Retinal pigment epithelial cell (primary cell): ENCODE measurements at places on chromosomes 5 and 9.

- no peak for DNase-seq
These were observed 49.2 kb downstream of the FAM240B start for GRCh38 chr9:38670542-38671371.

DNA sequence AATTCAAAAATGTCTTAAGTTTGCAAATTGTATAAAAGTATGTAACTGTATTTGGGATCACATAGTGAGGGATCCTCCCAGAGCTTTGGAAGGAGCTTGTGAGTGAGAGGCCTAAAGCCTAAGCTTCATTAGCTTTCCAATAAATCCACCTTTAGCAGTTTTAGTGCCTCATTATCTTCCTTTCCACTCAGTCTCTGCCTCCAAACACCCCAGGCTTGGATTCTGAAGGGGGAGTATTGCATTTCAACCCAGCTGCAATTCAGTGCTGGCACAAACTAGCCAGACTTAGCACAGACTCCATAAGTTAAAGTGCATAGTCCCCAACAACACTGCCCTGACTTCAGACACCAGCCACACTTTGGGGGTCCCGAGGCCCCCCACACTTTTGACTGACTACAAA is 113.5 kb downstream of the SMARCA2 start:
- DNase-seq = no peak

GRCh38 chr9:20286969-20287368 is 335.3 kb downstream of the MLLT3 start:
- DNase-seq = no peak

- DNase-seq = no peak
These were observed 15.8 kb downstream of the MARCHF3 start for GRCh38 chr5:127014573-127014972.

DNA sequence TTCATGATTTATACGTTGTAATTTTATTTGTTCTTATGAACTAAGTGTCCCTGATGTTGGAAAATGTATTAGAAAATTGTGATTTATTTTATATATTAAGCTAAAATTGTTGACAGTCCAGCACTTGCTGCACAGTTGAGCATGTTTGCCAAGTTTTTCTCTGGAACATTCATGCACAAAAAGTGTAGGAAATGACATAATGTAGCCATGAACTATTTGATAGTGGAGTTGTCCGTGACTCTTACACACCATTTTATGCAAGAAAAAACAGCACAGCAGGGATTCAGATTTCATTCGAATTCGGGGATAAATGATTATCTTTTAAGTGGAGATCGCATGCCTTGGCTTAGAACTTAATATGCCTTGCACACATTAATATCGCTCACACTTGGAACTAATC is 708.6 kb upstream of the WWC1 start:
- no peak for DNase-seq

DNA sequence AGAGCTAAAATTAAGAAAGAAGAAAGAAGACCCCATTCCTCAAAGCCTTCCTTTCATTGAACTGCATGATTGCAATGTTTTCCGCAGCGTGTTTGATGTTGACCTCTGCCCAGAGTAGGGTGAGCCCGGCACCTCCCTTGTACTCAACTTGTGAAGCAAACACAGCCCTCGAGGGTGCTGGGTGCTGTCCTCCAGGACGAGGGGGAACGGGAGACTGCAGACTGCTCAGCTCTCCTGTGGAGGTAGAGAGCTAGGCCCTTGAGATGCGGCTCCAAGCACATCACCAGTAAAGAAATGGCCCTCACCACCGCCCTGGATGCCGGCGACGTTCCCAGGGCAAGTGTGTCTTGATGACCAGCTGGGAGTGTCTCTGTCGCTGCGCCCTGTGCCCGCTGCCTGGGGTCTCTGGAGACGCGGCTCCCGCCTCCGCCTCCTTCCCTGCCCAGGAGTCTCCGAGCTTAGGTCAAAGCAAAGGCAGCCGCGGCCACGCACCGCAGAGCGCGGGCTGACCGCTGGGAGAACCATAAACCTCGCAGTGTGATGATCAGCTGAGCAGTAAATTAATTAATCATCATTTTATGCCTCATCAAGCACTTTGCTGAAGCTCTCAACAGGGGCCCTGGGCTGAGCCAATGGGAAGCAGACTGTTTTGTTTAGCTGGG is 108.7 kb downstream of the IRX2 start:
- no peak for DNase-seq

DNA sequence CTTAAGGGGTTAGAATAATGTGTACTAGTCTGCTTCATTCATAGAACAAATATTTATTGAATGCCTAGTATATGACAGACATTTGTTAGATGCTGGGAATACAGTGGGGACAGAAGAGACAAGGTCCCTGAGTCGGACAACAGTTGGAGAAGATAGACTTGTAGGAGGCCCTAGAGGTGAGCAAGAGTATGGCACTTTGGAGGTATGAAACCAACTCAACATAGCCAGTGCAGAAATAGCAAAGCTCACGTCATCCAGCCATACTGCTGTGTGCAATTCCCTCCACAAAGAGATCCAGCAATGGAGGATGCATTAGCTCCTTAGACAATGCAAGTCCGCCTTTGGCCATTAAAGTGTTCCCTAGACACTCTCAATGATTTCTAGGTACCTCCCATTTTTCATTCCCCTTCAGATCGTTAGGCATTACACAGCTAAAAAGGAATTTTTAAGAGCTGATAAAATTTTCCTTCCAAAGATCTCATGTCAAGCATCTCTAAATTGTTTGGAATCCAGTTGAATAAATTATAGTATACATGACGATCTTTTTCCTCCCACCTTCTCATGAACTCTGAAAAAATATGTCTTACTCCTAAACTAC is 1949.6 kb upstream of the WWC1 start:
- DNase-seq = no peak

GRCh38 chr5:140040358-140040757 is 2.7 kb downstream of the NRG2 start:
- no peak for DNase-seq

DNA sequence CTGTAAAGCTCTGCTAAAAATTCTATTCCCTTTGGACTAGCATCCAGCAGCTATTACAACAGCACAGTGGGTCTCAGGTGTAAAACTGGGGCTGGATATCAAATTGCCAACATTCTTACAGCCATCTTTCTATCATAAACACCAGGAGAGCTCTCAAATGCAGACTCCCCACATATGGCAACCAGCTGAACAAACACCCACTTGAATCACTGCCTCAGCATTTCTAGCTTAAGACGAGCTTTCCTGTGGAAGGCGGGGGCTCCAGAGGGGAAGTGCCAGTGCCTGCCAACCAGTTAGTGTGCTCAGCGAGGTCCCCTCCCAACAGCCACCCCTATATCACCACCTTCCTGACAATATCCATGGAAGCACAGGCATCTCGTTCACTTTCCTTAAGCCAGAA is 62.2 kb downstream of the IPPK start:
- DNase-seq = no peak

GRCh38 chr5:76831110-76831452 is 12.3 kb downstream of the F2RL1 start:
- DNase-seq = no peak

DNA sequence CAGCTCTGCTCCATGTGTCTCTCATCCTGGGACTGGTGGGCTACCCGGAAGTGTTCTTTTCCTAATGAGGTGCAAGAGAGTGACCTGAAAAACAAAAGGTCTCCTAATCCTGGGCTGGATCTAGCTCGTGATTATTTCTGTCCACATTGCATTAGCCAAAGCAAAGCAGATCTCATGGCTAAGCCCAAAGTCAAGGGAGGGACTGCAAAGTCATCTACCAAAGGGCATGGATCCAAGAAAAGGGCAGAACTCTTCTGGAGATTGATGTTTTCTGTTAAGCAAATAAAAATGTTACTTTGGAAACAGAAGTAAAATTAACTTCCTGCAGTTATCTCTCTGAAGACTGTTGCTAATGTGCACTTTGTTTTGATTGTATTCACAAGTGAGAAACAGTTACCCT is 225.2 kb downstream of the CFAP90 start:
- DNase-seq = no peak

GRCh38 chr9:113807173-113808061 is 68.7 kb upstream of the ZNF618 start:
- DNase-seq = no peak

- no peak for DNase-seq
These were observed 79.4 kb downstream of the AMBP start for GRCh38 chr9:113998525-113999255.

GRCh38 chr5:154801083-154801482 is 45.9 kb downstream of the LARP1 start:
- DNase-seq = no peak

GRCh38 chr5:151148583-151148982 is 9.0 kb downstream of the ANXA6 start:
- no peak for DNase-seq

DNA sequence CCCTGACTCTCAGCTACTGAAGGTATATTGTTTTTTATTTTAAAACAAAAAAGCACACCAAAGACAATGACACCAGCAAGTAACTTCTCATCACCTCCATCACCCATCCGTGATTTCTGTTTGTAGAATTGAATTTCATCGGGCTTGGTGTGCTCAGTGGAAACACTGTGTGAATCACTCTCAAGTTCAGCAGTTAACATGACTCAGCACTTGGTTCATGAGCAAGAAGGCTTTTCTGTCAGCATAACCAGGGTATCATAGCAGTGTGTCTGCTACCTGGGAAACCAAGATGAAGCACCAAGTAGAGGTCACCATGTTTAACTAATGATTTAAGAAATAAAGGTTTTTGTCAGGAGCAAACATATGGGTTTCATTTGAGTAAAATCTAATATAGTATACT is 123.7 kb downstream of the INSYN2B start:
- peak; percentile 60 for DNase-seq

DNA sequence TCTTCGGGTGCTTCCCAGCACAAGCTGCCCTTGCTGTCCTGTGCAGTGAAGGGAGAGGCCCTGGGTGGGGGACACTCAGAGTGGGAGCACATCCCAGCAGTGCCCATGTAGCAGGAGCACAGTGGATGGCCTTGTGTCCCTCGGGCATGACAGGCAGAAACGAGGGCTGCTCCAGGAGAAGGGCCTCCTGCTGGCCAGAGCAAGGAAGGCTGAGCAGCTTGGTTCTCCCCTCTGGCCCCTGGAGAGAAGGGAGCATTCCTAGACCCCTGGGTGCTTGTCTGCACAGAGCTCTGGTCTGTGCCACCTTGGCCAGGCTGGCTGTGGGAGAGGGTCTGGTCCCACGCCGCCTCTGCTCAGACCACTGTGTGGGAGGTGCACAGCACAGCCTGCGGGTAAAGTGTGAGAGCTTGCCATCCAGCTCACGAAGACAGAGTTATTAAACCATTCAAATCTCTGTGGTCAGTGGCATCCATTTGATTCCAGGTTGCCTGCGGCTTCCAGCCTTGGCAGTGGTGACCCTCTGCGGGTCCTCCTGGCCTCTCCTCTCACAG is 18.3 kb downstream of the FBXW5 start:
- DNase-seq = no peak

- no peak for DNase-seq
These were observed 93.7 kb upstream of the OSMR start for GRCh38 chr5:38752012-38752536.

GRCh38 chr9:12874395-12874794 is 99.6 kb downstream of the LURAP1L start:
- DNase-seq = no peak

- no peak for DNase-seq
These were observed 53.7 kb downstream of the C5 start for GRCh38 chr9:120996409-120996808.

GRCh38 chr9:20692554-20692953 is 8.5 kb downstream of the FOCAD start:
- no peak for DNase-seq

DNA sequence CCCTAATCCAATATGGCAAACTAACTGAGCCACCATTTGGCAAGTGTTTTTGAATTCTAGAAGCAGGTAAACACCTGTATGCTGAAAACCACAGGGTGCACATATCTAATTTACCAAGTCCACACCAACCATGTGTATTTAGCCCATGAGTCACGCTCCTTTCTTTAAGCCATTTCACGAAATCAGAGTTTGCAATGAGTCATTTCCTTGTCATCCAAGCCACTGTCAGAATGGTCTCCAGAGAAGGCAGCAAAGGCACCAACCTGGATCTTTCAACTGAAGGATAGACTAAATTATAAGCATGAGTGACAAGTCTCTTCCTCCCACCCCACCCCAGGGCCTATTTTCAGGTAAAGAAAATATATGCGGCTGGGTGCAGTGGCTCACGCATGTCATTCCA is 110.0 kb downstream of the PAX5 start:
- DNase-seq = peak; percentile 69

GRCh38 chr9:76652894-76653293 is 111.3 kb upstream of the PCA3 start:
- no peak for DNase-seq

- no peak for DNase-seq
These were observed 14.1 kb downstream of the SEMA4D start for GRCh38 chr9:89483592-89484474.

- no peak for DNase-seq
These were observed 34.3 kb downstream of the MRPL36 start for GRCh38 chr5:1765141-1765879.

GRCh38 chr5:136529081-136529480 is 163.7 kb upstream of the TRPC7 start:
- no peak for DNase-seq

DNA sequence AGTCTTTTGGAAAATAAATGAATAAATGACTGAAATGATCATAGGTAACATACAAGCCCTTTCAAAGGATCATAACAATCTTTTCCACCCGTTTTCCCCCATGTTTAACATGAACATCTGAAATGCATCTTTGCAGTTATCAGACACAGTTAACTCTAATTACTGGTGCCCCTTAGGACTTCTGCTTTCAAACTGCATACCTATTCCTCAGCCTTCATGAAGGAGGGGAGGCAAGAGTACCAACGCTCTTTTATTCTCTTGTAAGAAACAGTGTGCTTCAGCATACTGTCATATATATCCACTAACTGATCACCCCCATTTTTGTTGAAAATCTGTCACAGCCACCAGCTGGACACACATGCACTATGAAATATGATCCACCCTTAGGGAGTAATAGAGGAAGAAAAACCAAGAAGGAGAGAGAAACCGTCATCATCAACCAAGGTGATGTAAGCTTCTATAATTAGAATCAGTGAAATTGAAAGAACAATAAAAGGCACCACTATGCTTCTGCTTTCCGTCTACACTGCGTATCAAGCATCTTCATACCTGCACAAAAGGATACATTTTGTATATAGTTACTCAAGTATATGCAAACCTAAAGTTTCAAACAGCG is 98.7 kb downstream of the RAPGEF6 start:
- DNase-seq = no peak

- DNase-seq = no peak
These were observed 930.8 kb upstream of the CDH9 start for GRCh38 chr5:27969157-27969556.

GRCh38 chr5:122454541-122454940 is 142.5 kb downstream of the SNCAIP start:
- no peak for DNase-seq

- DNase-seq = peak; percentile 38
These were observed 181.0 kb upstream of the CD180 start for GRCh38 chr5:67377631-67378030.

DNA sequence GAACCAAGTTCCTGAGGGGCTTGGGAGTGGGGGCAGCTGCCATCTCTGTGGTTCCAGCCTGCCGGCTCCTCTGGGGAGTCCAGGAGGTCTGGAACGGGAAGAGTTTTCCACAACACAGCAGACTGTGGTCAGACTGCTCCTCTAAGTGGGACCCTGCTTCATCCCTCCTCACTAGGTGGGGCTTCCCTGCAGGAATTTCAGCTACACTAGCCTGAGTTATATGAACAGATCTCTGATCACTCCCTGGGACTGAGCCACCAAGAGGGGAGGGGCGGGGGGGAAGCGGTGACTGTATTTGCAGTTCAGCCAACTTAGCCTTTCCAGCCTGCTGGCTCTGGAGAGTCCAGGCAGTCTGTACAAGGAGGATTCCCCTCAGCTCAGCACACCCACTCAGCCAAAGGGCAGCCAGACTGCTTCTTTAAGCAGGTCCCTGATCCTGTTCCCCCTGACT is 19.4 kb downstream of the DTWD2 start:
- no peak for DNase-seq
